Anterior cingulate cortex (tissue), 58 donors: ENCODE measurements at places on chromosomes 16 and 17.

GRCh38 chr16:14087590-14088154 lies 16.6 kb downstream of the MRTFB start:
- DNase-seq, result no peak

DNA sequence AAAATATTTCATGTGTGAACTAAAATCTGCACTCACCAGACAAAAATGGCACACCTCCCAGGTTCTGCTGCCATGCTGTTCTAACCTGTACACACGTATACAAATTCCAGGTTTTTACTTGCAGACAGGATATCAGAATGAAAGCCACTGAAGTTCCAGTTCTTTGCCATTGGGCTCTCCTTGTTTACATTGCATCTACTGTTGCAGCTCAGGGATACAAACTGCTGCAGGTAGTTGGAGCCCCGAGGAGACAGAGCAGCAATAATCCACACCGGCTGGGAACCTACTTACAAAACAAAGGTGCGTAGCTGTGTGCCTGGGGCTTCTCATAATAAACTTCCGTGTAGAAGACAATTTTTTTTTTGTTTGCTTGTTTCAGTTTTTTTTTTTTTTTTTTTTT lies 59.6 kb downstream of the HAPSTR1 start:
- no peak for DNase-seq

- DNase-seq, result no peak
These were observed 23.4 kb upstream of the LITAF start for GRCh38 chr16:11610121-11610505.

GRCh38 chr16:27098366-27099049 lies 31.8 kb downstream of the C16orf82 start:
- DNase-seq, result no peak

DNA sequence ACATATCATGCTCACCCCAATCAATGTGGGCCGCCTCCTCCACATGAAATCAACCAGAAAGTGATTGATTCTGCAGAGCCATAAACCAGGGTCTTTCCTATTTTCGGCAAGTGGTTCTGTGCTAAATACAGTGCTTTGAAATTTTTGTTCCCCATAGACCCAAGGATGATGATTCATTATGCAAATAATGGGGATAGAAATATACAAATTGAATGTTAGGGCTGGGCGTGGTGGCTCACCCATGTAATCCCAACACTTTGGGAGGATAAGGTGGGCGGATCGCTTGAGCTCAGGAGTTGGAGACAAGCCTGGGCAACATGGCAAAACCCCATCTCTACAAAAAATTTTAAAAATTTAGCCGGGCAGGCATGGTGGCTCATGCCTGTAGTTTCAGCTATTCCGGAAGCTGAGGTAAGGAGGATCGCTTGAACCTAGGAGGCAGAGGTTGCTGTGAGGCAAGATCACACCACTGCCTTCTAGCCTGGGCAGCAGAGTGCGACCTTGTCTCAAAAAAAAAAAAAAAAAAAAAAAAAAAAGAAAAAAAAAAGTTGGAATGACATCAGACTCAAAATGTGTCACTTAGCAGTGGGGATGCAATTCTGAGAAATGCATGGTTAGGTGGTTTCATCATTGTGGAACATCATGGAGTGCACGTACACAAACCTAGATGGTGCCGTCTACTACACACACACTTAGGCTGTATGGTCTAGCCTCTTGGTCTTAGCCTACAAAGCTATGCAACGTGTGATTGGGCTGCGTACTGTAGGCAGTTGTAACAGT lies 581.7 kb downstream of the MAF start:
- DNase-seq, result no peak

DNA sequence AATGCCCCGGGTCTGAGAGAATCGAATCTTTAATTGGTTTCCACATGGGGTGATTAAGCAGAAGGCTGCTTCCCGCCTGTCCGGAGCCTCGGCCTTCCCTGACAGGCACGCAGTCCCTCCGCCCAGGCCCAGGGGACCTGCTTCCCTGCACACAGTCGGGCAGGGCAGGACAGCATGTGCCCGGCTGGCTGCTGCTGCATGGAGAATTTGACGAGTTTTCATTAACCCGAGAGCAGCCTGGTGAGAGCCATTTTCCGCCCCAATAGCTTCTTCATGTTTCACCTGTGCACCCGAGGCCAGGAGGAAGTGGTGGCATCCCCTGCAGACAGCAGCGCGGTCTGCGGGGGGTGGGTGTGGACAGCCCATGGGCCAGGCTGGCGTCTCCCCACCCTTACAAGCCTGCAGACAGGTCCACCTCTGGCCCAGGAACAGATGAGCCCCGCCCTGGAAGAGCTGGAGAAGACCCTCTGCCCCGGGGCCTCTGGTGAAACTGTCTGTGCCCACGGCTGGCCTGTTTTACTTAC lies 67.0 kb downstream of the KLHDC4 start:
- no peak for DNase-seq

DNA sequence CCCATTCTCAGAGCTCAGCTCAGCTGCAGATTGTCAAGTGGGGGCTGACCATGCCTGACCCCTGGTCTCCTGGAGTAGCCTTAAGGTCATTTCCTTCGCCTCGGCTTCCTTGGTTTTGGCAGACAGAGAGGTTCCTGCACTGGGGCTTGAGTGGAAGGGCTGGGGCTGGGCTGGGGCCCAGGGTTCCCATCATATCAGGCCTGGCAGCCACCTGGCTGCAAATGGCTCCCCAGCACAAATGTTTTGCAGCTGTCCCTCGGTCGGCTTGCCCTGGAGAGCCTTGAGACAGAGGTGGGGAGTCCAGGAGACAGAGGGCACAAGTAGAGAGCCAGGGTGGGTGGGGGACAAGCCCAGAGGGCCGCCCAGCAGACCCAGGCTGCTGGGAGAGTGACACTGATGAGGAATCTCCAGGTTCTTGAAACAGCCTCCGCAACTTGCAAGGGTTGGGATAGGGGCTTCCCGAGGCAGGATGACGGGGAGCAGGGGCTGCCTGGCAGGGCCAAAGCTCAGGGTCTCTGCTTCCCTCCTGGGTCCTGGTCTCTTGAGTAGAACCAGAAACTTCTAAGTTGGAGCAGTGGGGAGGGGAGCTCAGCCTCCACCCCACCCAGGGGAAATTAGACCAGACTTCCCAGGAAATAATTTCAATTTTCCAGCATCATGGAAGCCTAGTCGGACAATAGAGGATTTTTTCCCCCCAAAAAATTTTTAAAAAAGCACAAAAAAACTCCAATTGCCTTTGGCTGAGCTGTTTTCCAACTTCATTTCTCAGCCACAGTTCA lies 19.3 kb downstream of the IGFBP4 start:
- DNase-seq, result no peak

GRCh38 chr17:28029044-28029443 lies 13.4 kb upstream of the NLK start:
- no peak for DNase-seq

- no peak for DNase-seq
These were observed 26.9 kb downstream of the MARF1 start for GRCh38 chr16:15616012-15616411.

DNA sequence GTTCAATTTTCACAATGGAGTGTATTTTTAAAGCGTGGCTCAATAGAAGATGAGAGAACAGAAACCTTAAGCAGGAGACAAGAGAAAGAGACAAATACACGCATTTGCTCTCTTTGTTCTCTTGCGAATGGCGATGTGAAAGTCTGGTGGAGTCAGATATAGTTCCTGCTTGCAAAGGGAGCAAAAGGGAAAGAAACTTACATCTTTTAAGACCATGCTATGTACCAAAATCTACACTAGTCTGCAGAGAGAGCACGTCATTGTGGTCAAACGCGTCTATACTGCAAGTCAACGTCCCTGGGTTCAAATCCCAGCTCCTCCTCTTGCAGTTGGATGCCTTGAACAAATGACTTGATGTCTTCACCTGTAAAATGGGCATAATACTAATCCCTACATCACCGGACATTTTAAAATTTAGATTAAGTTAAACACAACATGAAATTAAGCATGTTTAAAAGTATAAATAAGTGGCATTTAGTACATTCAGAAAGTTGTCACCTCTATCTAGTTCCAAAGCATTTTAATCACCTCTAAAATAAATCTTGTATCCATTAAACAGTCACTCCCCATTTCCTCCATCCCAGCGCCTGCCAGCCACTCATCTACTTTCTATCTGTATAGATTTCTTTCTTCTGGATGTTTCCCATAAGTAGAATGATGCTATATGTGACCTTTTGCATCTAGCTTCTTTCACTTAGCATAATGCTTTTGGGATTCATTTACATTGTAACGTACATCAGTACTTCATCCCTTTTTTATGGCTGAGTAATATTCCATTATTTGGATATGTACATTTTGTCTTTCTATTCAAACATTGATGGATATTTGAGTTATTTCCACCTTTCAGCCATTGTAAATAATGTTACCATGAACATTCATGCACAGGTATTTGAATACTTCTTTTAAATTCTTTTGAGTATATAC lies 406.9 kb downstream of the TMEM114 start:
- DNase-seq, result no peak

GRCh38 chr17:9209781-9210370 lies 188.6 kb downstream of the NTN1 start:
- DNase-seq, result no peak

- DNase-seq, result no peak
These were observed 560.6 kb downstream of the CDH13 start for GRCh38 chr16:83187405-83187804.

DNA sequence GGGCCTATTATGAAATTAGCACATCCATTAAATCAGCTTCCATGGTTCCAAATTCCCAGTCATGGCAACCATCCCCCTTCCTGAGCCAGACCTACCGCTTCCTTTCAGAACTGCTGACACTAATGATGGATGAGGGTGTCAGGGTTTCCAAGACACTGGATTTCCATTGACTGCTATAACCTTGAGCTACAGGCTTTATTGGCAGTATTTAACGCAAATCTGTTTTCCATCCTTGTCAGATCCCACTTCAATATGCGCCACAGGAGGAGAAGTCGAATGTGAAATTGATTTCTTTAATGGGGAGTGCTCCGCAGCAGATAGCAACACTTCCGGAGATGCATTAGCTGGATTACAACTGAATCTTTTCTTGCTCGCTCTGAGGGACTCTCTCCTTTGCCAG lies 197.1 kb downstream of the HS3ST4 start:
- DNase-seq, result no peak

GRCh38 chr17:382644-383533 lies 30.3 kb upstream of the RPH3AL start:
- DNase-seq, result peak; percentile 34

DNA sequence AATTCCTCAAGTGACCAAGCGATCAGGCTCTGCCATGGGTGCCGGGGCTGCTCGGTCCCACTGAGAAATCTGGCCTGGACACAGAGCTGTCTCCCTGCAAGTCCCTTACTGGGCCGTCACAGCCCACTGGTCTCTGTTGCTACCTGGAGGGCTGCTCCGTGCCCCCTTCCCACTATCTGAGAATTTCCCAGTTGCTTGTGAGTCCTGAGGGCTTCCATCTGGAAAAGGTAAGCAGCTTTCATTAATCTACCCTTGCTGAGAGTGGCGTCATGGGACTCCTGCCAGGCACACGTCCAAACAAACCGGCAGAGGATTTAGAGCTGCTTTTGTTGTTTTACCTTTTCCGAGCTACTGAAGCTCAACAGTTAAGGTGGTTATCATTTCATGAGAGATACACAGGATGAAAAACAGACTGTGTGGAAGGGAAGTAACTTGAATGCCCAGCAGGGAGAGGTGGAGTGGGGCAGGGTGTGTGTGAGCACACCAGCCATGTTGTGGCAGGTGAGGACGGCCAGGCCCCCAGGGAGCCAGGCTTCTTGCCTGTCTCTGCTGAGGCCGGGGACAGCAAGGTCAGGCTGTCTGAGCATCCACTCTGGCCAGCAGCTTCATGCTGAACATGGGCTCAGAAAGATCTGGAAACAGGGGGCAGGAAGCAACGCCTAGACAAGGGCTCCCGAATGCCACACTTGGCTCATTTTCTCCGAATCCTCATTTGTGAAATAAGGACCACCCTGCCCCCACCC lies 50.6 kb downstream of the GTF3C1 start:
- DNase-seq, result no peak

- no peak for DNase-seq
These were observed 12.9 kb downstream of the NUBP1 start for GRCh38 chr16:10756574-10756973.

DNA sequence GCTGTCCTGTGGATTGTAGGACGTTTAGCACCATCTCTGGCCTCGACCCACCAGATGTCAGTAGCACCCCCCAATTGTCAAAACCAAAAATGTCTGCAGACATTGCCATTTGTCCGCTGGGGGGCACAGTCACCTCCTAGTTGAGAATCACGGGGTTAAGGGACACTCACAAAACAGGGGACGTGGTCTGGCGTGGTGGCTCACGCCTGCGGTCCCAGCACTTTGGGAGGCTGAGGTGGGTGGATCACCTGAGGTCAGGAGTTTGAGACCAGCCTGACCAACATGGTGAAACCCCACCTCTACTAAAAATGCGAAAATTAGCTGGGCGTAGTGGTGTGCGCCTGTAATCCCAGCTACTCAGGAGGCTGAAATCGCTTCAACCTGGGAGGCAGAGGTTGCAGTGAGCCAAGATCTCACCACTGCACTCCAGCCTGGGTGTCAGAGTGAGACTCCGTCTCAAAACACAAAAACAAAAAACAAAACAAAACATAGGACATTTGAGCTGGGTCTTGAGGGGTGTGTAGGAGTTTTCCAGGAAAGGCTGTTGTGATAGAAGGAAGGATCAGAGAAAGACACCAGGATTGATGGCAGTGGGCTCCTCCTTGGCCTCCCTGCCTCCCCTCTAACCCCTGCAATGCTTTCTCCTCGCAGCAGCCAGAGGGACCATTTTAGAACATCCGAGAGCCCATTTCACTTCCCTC lies 171.8 kb upstream of the GSE1 start:
- DNase-seq, result no peak

DNA sequence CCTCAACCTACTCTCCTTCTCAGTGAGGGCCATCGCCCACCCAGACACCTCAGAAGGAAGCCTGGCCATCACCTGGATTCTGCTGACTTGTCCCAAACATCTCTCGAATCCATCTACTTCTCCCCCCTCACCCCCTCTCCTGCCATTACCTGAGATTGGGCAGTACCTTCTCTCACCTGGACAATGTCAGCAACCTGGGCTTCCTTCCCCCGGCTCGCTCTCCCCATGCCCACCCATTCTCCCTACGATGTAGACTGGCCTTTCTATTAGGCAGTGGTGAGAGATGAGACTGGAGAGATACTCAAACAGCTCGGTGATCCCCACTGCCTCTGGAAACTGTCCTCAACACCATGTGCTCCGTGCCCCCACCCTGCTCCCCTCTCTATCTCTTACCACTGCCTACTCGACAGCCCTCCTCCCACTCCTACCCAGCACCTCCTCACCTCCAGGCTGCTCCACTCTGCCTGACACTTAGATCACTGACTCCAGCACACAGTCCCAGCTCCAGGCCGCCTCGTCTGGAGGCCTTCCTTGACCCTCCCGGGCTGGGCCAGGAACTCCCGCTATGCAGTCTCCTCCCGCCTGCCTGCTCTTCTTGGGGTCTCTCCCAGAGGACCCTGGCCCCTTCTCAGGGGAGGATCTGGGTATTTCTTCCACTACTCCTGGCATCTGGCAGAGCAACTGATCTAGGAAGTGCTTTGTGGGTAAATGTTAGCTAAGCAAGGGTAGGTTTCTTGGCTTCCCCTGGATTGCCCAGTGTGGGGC lies 235.8 kb upstream of the NLRP1 start:
- DNase-seq, result no peak

- DNase-seq, result no peak
These were observed 116.8 kb upstream of the SOX9 start for GRCh38 chr17:72004011-72004427.
